ENCODE measurements at places on chromosomes 7 and 10.

DNA sequence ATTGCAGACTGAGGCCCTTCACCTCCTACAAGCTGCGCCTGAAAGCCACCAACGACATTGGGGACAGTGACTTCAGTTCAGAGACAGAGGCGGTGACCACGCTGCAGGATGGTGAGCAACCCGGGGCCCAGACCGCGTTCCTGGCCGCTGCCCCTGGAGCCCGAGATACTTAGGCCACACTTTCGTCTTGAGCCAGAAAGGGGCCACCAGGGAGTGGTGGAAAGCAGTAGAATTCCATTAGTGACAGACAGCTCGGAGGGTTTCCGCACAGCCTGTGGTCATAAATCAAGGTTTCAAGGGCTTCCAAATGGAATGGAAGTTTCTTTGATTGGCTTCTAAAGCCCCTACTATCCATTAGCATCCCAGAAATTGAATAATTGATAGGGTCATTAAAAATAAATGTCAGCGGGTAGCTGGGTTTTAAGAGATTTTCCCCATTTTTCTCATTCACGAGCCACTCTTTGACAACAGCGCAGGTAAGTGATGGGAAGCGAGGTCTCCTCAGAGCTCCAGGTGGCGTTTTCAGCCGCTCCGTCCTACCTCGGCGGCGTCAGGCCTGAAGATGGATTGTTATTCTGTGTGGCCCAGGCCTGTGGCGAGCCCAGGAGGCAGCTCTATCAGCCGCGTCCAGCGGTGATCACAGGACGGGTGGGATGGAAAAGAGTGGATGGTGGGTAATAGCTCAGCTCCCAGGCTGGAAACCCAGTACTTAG lies 523.5 kb upstream of the FOXK1 start:
- DNase-seq = no peak

DNA sequence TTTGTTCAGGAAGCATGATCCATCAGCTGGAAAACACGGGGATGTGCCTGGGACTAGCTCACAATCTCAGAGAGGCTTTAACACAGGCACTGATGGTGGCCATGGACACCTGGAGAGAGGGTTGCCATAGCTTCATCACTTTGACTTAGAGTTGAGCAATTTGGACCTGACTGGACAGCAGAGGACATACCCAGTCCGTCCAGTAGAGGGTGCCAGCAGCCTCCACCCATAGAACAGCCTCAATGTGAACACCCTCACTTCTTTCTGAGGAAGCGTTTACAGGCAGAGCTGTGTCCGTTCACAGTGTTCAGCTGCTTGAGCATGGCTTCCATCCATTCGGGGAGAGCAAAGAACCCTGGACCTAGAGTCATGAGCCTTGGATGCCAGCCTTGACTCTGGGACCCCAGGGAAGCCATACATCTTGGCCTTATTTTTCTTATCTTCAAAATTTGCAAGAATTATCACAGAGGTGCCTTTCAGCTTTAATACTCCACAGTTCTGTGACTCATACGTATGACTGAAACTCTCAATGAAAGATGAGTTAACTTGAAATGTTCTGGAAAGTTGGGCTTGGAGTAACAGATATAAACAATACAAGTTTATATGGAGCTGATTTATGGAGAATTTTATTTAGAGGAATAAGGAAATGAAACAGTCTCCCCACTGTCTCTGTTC lies 302.9 kb upstream of the PODXL start:
- peak; percentile 5 for DNase-seq

DNA sequence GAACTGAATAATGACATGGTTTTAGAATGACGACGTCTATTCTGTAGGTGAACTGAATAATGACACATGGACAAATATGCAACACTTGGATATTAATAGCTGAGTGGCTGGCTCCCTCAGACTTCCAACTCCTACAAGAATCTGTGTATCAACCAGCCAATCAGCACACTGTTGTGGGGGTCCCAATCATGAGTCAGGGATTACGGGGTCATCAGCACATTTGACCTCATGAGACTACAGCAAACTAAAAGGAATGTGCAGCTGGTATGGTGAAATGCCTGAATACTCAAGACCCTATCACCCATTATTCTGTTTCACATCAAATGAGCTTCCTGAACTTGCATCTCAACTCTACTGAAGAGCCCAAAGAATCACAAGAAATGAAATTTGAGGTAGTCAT lies 192.5 kb downstream of the ANK3 start:
- no peak for DNase-seq

DNA sequence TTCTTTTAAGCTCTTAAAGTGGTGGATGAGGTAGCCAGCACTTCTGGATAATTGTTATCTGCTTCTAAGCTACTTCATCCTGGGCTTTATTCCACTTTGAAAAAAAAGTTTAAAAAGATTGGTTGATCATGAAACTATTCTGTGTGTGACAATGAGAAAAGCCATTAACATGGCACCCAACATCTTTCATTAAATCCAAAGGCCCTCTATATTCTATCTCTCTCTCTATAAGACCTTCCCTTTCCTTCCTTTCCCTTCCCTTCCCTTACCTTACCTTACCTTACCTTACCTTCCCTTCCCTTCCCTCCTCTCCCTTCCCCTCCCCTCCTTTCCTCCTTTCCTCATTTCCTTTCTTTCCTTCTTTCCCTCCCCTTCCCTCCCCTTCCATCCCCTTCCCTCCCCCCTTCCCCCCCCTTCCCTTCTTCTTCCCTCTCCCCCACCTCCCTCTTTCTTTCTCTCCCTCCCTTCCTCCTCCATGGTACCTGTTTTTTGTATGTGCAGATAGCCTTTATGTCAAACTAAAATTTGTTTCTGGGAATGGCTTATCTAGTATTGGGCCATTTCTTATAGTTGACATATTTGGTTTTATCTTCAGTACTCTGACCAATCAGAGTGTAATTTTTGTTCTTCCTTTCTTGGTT lies 218.7 kb downstream of the DKK1 start:
- no peak for DNase-seq

- no peak for DNase-seq
These were observed 136.3 kb upstream of the LAMB4 start for GRCh38 chr7:108266491-108266890.

DNA sequence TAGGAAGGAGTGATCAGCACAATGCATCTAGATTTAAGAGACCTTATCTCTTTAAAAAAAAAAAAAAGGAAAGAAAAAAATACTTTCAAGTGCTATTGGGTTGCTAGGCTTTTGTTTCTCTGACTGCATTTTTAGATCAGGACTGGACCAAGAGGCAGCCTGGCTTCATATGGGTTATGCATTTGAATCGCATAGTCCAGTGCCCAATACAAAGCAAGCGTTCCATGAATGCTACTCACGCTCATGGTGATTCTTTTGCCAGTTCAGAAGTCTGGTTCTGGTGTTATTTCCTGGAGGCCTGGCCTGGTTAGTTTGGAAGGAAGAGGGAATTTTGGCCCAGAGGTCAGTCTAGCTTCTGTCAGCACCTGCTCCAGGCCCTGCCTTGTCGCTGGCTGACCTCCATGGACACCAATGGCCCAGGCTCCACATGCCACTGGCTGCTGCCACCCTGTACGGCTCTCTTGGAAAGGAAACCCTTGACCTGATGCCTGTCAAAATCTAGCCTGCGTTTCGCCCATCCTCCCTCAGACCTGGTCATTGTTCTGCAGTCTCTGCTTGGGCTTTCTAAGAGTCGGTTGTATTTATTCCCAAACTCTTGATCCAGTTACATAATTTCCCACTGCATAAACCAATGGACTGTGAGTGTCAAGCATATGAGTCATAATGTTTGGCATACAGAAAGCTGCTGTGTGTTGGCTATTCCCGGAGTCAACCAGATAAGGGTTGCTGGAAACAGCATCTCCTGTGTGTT lies 74.3 kb upstream of the MKX start:
- no peak for DNase-seq

All from stimulated activated CD8-positive, alpha-beta memory T cell treated with anti-CD3 and anti-CD28 coated beads, Interleukin-4, amount 100 ng/mL, for 1 hour (primary cell).